ENCODE measurements at places on chromosomes 12 and 14.

- DNase-seq, result no peak
Measured at GRCh38 chr12:62694632-62695031, 228.0 kb downstream of the MON2 start.

DNA sequence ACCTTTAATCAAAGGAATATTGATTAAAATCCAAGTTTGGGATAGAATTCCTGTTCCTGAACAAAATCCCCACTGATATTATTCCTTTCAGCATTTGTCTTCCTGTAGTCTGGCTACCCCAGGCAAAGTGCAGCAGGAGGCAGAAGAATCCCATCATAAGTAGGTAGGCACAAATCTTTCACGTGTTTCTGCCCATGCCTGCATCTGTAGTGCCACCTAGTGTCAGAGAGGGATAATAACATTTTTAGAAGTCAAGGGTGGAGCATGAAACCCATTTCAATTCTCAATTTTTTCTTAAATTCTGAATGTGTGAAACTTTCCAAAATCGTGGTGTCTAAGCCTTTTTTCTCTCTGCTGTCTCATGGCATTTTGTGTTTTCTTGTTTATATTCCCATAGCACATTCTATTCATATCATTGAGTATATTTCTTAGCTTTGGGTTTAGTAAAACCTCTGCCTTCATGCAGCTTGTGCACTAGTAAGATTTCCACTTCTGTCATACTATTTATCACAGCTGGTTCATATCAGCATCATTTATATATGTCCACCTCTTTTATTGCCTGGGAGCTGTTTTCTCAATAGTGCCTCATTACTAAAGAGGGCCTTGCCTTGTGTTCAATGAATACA, 47.8 kb upstream of the RERG start:
- DNase-seq, result no peak

- DNase-seq, result no peak
Measured at GRCh38 chr12:120736404-120737331, 11.0 kb downstream of the ACADS start.

GRCh38 chr14:74841230-74842207, 34.4 kb downstream of the PROX2 start:
- DNase-seq, result no peak

DNA sequence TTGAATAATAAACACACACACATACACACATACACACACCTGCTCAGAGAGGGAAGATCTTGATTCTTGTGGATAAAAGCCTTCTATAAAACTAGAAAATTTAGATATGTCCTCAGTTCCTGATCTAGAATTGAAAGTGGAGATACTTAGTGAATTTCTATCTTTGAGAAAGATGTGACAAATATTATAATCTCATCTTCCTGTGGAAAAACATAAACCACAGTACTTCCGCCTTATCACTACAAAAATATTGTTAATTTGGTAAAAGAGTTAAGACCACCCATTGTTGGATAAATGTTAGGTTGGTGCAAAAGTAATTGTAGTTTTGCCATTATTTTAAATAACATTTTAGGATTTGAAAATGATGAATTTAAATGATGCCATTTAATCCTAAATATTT, at the start of gene KLRK1:
KLRK1 (minus strand) TSS at position 138 of the 400 bp plus-strand sequence. CDS start 1,231 bp downstream, outside the sequence.
- no peak for DNase-seq

DNA sequence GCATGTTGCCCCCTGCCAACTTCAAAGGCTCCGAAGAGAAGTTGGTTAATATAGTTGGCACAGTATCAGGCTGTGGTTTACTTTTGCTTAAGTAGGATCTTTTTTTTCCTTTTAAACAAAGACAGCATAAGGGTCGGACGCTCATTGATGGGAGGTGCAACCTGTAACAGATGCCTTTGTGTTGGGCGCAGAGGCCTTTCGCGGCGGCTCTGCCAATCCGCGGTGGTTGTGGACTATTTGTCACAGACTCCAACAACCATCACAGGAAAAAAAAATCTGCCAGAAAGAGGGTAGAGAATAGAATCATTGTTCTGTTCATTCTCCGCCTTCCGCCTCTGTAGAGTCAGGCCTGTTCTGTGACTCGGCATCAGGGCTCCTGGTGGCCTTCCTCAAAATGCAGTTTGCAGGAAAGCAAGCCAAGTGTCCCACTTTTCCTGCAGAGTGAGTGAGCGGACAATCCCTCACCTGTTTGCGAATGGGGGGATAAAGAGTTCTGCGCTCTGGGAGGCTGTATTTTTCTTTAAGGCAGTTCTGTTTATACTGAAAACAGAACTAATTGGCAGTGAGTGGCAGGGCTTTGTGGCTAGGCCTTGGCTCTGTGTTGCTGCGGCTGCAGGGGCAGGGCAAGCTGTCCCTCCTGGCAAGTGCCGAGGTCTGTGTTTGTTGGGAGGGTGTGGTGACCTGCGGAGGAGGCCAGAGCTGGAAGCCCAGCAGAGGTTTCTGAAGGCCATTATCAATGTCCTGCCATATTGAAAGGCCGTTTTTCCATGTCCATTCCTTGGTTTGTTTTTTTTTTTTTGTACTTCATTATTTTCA, 83.0 kb upstream of the PIWIL1 start:
- no peak for DNase-seq

DNA sequence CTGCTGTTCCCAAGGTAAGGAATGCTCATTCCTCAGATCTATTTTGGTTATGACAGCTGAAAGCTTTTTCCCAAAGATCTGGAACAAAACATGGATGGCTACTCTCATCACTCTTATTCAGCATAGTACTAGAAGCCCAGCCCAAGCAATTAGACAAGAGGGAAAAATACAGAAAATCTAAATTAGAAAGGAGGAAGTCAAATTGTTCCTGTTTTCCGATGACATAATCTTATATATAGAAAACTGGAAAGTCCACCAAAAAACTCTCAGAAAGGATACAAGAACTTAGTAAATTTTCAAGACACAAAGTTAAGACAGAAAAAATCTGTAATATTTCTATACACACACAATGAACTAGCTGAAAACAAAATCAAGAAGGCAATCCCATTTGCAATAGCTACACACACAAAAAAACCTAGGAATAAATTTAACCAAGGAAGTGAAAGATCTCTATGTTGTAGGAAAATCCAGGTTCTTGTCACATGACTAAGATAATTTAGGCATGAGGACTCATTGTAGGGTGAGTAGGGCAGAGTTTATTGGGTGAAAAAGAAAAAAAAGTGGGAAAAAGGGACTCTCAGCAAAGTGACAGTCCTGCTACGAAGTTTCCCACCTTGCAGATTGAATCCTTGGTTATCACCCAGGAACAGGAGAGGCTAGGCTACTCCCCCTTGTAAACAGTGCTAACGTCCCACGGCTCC, 28.6 kb upstream of the KLRB1 start:
- no peak for DNase-seq

DNA sequence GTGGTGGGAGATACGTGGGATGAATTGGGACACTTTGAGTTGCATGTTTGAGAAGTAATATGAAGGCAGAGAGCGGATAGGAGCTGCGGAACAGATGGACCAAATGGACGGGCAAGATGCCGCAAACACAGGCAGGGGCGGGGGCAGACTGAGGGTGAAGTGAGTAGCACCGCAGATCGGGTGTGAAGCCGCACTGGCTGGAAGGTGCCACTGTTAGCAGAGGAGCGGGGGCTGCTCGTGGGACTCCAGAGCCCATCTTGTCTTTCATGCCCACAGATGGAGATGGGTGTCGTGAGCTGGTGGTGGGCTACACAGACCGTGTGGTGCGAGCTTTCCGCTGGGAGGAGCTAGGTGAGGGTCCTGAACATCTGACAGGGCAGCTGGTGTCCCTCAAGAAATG, 7.3 kb downstream of the ITFG2 start:
- no peak for DNase-seq

DNA sequence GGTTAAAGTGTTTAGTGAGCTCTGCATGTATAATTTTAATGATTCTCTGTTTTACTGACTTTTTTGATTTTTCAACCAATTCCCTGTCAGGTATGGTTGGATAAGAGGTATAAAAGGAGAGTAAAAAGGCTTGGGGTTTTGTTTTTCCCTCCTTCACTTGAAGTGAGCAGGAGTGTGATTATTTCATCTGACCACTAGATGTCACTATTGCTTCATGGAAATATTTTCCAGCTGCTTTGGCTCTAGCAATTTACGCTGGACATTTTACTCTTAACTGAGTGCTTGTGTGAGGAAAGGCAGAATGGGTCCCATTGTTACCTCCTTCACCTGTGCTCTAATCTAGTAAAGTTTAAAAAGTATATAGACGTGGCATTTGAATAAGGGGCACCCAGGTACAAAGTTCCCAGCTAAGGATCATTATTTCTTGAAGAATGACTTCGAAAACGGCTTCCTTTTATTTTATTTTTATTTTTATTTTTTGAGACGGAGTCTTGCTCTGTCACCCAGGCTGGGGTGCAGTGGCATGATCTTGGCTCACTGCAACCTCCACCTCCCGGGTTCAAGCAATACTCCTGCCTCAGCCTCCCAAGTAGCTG, 66.5 kb downstream of the TBC1D30 start:
- DNase-seq, result no peak

DNA sequence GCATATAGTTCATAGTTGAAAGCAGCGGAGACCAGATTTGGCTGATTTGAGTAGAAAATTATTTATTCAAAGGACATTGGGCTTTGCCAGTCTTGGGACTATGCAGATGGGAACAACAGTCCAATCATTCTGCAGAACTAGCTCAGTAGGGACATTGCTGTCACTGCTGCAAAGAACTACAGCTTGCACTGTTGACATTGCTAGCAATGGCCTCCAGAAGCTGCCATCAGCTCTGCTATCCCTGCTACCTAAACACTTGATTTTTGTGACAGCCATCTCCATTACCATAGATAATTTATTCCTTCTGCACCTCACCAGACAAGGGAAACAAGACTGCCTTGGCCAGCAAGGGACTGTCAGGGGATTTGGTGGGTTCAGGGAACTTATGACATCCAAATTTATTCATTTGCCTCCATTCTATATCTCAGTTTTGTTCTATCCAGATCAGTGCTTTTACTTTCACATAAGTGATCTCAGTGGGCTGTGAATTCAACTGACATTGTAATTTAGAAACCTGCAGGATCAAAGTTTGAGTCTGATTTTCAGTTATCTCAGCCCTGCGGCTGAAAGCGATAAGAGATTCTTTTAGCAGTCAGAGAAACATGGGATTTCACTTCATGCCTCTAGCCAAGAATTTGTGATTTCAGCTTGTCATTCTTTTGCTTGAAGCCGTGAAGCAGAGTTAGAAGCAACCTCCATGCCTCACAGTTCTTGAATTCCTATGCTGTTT, 136.7 kb upstream of the FBXO33 start:
- DNase-seq, result no peak

DNA sequence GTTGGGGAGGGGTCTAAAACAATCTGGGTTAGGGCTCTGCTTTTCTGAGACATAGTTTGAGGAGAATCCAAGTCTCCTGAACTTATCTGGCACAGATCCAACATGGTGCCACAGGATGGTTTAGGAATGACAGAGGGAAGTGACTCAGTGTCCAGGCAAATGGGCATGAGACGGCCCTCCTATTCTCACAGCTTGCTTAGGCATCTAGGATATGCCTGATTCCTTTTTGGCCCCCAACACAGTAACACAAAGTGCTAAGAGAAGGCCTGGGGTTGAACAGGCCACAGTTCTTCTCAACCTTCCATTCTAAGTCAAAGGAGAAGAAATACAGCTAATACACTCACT, 117.7 kb downstream of the ZFP36L1 start:
- no peak for DNase-seq

DNA sequence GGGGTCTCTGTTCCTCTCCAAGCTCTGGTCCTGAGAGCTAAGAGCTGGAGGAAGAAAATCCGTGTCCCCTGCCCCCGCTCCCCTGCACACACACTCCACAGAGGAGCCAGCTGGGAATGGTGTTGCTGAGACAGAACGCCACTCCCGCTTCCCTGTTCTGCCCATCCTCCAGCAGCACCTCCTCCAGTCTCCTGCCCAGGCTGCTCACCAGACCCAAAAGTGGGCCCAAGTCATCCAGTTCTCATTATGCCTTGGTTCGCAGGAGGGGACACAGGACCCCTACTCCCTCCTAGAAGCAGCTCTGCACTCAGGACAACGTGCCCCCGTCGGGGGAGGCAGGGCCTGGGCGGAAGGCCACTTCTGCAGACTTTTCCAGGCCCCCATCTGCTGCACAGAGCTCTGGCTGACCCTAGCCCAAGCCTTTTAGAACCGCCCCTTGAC, 830 bp upstream of the TRMT61A start:
- DNase-seq, result no peak

GRCh38 chr12:80413462-80413861, 30.6 kb upstream of the PTPRQ start:
- no peak for DNase-seq

- DNase-seq, result no peak
Measured at GRCh38 chr12:124278389-124279101, 16.3 kb upstream of the RFLNA start.

GRCh38 chr12:123058481-123058880, 78.0 kb downstream of the ARL6IP4 start:
- DNase-seq, result no peak

DNA sequence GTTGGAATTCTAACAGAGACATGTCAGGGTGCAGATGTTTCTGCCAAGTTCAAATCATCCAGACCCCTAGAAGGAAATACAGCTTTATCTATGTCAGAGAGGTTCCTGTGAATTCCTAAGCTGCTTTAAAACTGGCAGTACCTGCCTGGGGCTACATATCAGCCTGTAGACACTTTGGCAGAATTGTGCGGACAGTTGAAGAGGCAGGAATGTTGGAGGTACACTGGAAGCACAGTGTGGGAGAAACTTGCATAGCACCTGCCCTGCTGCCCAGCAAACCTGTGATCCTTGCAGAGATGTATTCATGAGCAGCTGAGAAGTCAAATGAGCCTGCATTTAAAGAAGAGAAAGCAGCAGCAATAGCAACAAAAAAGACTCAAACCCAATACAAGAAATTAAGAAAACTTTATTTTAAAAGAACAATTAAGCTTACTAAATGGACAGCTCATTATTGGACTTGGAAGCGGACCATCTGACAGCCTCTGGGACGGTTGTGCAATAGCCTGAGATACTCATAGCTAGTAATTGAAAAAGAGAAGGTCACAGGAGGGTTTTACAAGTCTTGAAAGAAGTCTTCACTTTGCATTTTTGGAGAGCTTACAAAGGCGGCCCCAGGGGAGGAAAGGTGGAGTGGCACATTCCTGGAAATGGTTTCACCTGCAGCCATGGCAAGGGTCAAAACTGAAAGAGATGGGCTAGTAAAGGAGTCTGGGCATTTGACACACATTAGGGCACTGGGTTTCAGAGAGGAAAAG, 280.9 kb upstream of the FLRT2 start:
- DNase-seq, result no peak

DNA sequence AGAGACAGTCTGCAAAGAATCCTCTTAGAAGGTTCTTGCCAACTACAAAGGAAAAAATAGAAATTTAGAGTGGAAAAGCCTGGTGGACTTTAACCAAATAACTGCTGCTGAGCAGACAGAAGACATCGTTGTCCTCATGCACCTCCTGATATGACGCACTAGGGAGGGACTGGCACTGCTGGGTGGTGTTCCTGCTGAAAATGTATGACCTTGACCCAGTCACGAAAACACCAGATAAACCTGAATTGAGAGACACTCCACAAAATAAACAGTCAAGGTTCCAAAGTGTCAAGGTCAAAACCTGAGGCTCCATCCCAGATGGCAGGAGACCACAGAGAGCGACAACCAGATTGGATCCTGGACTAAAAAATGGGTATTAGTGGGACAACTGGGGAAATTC, 61.9 kb downstream of the CHGA start:
- DNase-seq, result no peak
